AG04450 (cell line): ENCODE measurements at places on chromosomes 4 and X.

DNA sequence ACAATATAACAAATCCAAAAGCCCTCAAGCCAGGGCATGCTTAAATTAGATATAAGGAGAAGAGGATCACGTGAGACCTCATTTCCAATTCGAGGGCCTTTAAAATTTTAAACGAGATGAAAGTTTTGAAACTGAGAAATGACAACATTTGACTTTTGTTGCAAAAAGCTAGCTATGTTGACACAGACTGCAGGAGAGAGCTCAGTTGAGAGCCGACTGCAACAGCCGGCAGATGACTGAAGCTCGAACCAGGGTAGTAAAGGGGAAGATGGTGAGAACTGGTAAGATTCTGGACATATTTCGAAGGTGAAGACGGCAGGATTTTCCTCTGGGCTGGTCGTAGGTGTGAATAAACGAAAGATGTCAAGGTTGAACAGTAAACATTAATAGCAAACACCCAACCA is 773 bp downstream of the PRMT9 start:
- DNase-seq = no peak

- DNase-seq = no peak
These were observed at the start of gene CPLX1 for GRCh38 chr4:825971-826330. Gene CPLX1 (minus strand): TSS chr4:826129. CDS start chr4:824522, 1,607 bp downstream.

GRCh38 chr4:77451530-77451929 is 154.1 kb upstream of the CXCL13 start:
- no peak for DNase-seq

DNA sequence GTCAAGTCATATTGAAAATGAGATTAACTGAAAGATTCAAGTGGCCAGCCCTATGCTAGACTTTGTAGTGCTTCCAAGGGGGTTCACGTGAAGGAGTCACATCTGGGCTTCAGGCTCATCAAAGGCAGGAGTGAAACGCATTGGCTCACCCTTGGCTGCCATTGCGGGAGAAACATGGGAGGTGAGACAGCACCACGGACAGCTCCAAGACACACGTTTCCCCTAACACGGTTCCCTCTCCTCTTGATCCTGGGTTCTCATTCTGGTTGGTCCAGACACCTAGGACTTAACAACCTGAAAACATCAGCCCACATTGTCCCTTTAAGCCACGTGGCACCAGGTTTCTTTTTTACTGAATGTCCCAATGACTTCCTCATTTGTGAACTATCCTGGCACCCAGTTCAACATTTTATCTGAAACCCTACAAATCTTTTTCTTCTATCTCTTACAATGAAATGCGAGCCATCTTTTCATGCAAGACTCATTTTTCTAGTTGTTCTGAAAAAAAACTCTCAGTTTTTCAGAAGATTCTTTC is 279.0 kb upstream of the VCX3A start:
- no peak for DNase-seq

DNA sequence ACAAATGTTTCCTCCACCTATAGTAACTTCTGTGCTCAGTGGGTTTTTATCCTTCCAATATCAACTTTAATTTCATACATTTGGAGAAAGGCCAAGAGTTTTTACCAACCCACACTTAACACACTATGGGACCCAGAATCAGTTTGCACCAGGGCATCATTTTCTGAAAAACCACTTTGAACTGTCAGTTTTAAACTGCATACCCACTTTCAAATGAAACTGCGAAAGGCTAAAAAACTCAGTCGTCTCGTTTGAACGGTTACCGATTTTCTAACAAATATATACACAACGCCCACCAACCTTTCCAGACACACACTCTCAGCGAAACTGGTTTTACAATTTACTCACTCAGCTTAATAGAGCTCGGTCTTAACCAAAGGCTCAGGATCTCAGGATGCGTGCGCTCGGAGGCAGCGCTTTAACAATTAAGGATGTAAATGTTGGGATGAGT is 376 bp downstream of the ABCG2 start:
- no peak for DNase-seq

GRCh38 chr4:115090483-115091075 is 22.8 kb downstream of the NDST4 start:
- no peak for DNase-seq

- no peak for DNase-seq
These were observed 27.4 kb downstream of the ABLIM2 start for GRCh38 chr4:8131210-8131609.

DNA sequence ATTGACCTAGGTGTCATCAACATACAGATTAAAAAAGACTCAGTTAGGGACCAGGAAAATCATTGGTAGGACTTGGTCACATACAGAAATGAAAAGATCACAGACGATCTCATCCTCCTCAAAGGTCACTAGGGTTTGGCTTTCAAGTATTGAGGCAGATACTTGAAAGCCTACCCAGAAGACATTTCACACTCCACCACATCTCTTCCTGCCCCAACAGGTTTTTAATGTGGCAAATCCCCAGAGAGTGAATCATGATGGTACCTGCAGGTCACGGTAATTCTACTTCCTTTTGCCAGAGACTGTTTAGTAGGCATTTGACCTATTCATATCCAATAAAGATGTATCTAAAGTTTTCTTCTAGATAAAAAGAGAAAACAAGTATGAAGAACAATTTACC is 44.1 kb downstream of the INPP4B start:
- DNase-seq = no peak

DNA sequence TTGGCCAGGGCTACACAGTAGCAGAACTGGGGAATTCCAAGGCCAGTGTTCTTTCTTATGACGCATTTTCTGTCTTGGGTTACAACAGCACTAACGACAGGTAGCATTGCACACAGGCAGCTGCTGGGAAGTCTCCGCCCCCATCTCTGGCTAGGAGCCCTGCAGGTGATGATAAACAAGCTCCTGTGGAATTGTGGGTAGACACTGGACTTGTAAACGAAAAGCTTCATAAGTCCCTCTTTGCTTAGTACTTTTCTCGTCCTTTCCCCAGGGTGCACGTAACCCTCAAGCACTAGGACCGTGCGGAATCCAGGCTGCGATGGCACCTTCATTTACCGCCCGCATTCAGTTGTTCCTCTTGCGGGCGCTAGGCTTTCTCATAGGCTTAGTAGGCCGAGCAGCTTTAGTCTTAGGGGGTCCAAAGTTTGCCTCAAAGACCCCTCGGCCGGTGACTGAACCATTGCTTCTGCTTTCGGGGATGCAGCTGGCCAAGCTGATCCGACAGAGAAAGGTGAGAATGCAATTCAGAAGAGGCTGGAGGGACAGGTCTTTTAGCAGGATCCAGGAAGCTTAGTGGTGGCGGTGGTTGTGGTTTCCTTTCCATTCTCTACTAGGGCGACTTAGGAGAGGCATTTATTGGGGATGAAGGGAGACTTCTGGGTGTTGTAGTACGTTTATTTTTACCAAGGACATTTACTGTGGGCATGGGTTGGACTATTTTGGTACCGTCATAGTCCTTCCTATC is at the start of gene FAAH2:
FAAH2 (plus strand) TSS at position 200 of the 745 bp plus-strand sequence; CDS start at position 320, 120 bp downstream.
- no peak for DNase-seq

DNA sequence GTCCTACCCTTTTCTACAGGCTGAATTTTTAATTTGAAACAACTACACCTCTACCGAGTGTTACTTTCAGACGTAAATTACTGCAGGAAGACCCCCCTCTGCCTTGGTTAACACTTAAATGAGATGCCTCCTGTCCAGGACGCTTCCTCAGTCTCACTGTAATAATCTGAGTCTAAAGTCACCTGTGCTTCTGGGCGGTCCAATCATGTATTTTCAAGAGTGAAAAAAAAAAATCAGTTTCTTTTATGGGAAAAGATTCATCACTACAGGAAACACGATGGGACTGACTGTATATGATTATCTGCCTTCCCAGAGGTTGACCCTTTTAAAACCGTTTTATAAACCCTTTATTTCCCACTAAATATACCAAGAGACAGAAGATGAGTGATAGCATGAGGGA is 776 bp downstream of the RBM47 start:
- no peak for DNase-seq

DNA sequence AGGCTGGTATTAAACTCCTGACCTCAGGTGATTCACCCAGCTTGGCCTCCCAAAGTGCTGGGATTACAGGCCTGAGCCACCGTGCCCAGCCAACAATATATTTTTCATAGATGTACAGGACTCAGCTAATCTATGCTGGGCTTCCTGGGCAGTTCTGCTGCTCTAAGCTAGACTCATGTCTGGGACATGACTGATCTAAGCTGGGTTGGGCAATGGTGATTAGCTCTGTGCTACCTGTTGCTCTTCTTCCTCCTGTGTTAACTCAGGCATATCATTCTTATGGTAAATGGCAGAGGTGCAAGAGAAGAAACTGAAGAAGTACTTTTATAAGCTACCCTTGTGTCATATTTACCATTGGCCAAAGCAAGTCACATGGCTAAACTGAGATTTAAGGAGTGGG is 11.4 kb upstream of the SUPT20HL2 start:
- DNase-seq = no peak

DNA sequence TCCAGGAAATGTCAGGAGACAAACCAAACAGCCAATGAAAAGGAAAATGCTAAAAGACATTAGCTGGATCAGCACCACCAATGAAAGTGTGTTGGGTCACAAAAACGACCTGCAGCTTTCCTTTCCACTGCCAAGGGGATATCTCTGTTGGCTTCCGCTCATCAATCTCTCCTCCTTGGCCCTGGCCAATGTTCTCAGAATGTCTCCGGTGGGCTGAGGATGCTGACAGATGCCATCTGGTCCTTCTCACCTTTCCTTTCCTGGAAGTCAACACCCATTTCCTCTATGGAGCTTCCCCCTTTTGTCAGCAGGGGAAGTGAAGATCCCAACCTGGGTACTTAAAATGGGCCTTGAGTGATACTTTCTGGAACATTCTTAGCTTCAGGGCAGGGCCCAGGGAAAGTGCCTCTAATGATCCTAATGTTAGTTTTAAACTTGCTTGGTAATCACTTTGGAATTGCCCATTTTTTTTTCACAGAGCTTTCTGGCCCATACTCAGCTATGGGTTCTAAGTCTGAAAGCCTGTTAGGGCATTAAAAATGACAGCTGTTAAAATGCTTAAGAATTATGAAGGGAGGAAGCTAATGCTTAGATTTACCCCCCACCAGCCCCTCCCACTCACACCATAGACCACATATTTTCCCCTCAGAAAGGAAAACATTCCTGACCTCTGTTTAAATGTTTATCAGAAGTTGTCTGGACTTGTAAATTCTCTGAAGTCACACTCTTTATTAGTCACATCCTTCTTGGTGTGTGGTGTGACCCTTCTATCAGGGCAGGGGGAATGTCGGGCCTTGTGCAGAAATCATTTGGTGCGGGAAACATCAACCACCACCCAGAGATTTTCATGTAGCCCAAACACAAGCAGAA is 29.2 kb downstream of the IGFBP7 start:
- peak; percentile 91 for DNase-seq

DNA sequence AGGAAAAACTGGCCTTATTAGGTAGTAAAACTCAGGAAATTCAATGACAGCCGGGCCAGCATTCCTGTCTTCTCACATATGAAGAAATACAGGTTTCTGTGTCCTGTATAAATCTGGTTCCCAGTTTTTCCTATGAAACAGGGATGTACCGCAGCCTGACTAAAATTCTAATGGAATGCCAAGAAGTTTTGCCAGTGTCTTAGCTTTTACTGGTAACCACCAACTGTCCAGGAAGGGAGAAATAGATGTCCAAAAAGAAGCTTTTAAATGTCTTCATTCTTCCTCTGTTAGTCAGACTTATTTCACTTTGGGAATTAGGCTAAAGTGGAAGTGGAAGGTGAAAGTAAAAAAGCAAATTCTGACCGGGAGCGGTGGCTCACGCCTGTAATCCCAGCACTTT is 108.0 kb upstream of the TBL1X start:
- no peak for DNase-seq

GRCh38 chr4:59869559-59869958 is 1330.6 kb upstream of the ADGRL3 start:
- no peak for DNase-seq

GRCh38 chrX:111609206-111609605 is 71.8 kb upstream of the ALG13 start:
- no peak for DNase-seq

- peak; percentile 56 for DNase-seq
These were observed 139.8 kb downstream of the CLCN4 start for GRCh38 chrX:10296576-10296975.

- no peak for DNase-seq
These were observed 165.0 kb upstream of the GABRA2 start for GRCh38 chr4:46554760-46555465.

DNA sequence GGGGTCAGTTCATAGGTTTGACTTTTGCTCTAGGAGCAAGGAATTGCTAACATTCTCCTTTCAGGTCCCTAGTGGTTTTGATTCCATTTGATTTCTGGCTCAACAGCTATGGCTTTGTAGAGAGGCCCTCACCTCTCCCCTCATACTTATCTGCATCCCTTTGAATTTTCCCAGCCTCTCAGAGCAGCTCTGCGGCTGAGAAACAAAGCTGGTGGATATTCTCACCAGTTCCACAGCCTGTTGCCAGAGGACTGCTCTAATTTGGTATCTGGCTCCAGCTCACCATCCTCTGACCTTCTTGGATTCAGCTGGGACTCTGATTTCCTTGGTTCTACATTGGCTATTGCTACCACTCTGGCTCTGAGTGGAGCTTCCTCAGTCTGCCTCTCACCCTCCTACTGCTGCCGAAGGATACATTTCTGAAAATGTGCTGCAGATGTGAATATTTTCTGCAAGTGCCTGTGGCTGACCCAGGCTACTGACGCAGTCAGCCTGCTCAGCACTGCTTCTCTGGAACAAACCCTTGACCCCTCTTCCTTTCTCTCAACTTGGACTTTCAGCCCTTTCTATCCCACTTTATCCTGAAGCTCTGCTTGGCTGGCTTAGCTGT is 110.9 kb upstream of the ENPEP start:
- DNase-seq = no peak

GRCh38 chrX:15820106-15821073 is 30.1 kb downstream of the ZRSR2 start:
- no peak for DNase-seq

GRCh38 chr4:2934077-2934812 is 29.0 kb downstream of the NOP14 start:
- DNase-seq = no peak

DNA sequence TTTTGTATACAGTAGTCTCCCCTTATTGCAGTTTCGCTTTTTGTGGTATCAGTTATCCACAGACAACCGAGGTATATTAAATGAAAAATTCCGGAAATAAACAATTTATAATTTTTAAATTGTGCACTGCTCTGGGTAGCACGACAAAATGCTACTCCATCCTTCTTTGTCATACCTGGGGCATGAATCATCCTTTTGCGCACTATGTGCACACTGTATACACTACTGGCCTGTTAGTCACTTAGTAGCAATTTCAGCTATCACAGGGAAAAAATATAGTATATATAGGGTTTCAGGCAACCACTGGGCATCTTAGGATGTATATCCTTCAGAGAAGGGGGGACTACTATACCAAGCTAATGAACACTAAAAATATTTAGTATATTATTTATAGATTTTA is 198.8 kb upstream of the FAT4 start:
- DNase-seq = peak; percentile 73

- DNase-seq = no peak
These were observed 59.5 kb upstream of the TMEM150C start for GRCh38 chr4:82621251-82621650.

- no peak for DNase-seq
These were observed 47.8 kb upstream of the CRMP1 start for GRCh38 chr4:5940470-5941203.
